NCI-H2081 treated with DMSO at 0.1 percent for 48 hours (cell line): ENCODE measurements at places on chromosomes 7 and 10.

DNA sequence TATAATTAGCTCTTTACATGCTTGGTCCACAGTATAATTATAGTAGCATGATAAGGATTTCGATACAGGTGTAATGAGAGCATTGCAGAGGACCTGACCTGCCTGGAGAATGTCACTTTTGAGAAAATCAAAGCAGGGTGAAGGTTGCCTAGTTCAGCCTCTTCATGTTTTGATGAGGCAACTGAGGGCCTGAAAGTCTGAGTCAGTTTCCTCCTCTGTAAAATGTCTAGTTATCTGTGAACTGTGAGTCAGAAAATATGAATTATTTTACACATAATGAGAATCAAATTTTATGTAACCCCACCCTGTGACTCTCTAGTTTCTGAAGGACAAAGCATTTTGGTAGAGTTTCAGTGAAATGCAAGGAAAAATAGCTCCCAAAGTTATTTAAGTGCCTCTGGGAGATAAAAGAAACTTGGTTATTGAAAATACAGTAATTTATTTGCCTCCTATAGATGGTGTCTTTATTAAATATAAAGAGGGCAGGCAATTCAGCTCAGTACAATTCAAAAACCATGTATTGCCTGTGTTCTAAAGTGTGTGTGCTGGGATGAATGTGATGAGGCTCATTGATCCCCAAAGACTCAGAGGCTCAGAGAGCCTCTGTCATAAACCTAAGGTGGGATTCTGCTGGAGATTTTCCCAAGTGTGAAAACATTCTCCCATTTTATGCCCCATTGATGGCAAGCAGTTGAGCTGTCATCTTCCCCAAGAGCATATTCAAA is 37.3 kb upstream of the SAMD9L start:
- DNase-seq = no peak

- DNase-seq = no peak
Measured at GRCh38 chr10:86257683-86258082, 108.9 kb downstream of the GRID1 start.

GRCh38 chr7:14762561-14762960 is 140.0 kb downstream of the DGKB start:
- DNase-seq = no peak

- DNase-seq = no peak
Measured at GRCh38 chr7:121557034-121557892, 161.2 kb upstream of the FAM3C start.

DNA sequence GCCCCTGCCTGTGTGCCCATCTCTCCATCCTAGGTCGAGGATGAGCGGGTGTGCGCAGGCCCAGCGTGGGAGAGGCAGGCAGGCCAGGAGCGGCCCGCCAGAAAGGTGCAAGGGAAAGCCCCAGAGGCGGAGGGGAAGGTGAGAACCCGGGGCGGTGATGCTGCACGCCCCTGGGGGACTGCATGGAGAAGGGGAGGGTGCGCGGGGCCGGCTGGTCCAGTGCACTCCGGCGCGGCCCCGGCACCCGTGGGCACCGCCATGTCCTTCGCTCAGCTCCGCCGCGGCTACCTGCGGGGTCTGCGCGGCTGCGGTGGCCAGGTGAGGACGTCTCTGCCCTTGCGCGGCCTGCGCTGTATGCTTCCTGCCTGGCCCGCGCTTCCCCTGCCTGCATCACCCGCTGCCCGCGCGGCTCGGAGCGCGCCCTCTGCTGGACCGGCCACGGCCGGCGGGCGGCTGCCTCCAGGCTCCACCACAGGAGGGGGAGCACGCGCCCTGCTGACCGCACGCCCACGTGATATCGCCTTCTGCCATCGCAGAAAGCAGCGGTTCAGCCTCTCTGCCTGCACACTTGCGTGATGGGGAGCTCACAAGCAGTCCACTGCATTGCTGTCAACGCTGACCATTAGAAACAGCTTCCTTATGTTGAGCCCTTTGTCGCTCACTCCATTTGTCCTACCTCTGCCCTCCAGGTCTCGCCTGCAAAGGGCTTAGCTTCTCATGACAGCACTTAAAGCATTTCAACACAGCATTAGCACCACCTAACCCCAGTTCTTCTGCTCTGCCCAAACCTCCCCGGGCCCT is 73.9 kb downstream of the CXCL12 start:
- DNase-seq = no peak

- no peak for DNase-seq
Measured at GRCh38 chr7:143050931-143051330, 1.2 kb upstream of the OR6V1 start.

- DNase-seq = no peak
Measured at GRCh38 chr7:94612661-94613060, 43.3 kb downstream of the SGCE start.
